Stomach (tissue), 19 donors: ENCODE measurements at places on chromosomes 13 and 19.
A peak's percentile ranks its signal among the peaks of the same experiment; 100 is the strongest.

DNA sequence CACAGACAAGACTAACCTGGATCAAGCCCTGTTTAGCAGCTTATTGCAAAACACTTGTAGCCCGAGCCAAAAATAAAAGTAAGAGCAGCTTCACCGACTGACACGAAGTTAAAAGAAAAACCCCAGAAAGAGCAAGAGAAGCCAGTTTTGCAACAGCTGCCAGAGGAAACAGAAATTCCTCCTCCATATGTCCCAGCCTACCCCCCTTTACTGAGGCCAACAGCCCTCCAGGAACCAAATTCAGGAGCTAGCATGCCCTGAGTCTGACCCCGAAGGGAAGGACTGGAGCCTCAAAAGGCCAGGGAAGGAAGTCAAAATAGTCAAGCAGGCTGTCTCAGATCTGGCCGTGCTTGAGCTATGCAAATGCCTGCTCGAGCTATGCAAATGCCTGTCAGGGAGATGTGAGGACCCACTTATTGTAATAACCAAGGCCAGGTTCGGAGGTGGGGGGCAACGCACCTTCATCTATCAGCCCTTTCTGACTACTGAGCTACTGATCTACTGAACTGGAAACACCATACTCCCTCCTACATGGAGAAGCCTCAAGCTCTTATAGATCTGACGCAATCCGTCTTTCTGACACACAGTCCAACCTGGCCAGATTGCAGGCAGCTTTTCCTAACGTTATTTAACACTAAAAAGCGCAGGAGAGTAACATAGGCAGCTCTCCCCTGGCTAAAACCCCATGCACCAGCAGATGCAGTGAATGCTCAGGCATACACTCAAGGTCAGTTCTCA lies 6.7 kb downstream of the SIGLEC11 start:
- peaks cover 12% of the 10 kb centered on the region for H3K4me1 ChIP-seq
- DNase-seq: peak; percentile 67
- H3K36me3 ChIP-seq: no peaks in the 10 kb centered on the region

DNA sequence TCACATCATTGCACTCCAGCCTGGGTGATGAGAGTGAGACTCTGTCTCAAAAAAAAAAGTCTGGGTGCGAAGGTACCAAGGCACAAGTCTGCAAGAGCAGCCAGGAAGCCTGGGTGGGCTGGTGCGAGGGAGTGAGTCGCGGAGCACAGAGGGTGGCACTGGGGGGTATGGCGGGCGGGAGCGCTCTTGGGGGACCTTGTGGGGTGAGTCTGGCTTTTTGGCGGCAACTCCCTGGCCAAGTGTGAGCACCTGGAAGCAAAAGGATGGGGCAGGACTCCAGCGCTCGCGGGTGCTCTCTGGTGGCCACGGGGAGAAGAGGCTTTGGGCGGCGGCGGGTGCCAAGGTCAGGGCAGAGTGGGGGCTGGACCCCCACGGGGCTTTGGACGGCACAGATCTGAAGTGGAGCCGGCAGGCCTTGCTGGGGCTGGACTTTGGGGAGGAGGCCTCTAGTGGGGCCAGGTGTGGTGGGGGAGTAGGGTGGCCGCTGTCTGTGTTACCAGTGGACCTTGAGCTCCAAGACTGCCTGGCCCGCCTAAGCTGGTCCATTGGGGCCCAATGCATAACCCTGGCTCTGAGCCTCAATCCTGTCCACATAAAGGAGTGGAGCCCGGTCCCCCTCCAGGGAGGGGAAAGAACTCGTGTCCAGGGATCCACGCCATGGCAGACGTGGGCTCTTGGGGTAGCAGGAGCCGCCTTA lies 1.6 kb downstream of the P2RY11 start:
- H3K27me3 ChIP-seq: no peaks in the 10 kb centered on the region
- peak overlapping the region; percentile 58 for H3K27ac ChIP-seq
- H3K36me3 ChIP-seq: peaks cover 82% of the 10 kb centered on the region

DNA sequence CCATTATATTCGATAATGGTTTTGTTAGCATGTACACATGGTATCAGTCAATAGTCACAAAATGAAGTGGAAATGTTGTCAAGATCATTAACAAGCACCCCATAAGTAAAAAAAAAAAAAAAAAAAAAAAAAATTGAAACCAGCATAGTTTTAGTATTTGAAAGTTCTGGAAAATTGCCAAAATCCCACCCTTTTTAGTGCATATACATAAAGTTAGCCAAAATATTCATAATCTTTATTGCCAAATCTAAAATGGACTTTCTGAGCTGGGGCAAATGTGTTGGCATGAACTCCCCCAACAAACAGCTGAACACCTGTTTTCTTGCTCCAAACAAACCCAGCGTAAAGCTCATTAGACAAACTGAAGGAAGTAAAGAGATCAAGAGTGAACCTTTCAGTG lies 73.9 kb downstream of the MZT1 start:
- no peak overlapping the region for H3K4me3 ChIP-seq
- no peaks in the 10 kb centered on the region for H3K4me1 ChIP-seq
- H3K27me3 ChIP-seq: no peaks in the 10 kb centered on the region
- no peaks in the 10 kb centered on the region for H3K36me3 ChIP-seq
- no peak for DNase-seq
- no peak overlapping the region for H3K27ac ChIP-seq

- H3K4me3 ChIP-seq: no peak overlapping the region
- H3K27ac ChIP-seq: no peak overlapping the region
- H3K36me3 ChIP-seq: no peaks in the 10 kb centered on the region
- H3K27me3 ChIP-seq: no peaks in the 10 kb centered on the region
- DNase-seq: no peak
Observed at GRCh38 chr13:27868641-27869435, 51.0 kb upstream of the PDX1 start.

DNA sequence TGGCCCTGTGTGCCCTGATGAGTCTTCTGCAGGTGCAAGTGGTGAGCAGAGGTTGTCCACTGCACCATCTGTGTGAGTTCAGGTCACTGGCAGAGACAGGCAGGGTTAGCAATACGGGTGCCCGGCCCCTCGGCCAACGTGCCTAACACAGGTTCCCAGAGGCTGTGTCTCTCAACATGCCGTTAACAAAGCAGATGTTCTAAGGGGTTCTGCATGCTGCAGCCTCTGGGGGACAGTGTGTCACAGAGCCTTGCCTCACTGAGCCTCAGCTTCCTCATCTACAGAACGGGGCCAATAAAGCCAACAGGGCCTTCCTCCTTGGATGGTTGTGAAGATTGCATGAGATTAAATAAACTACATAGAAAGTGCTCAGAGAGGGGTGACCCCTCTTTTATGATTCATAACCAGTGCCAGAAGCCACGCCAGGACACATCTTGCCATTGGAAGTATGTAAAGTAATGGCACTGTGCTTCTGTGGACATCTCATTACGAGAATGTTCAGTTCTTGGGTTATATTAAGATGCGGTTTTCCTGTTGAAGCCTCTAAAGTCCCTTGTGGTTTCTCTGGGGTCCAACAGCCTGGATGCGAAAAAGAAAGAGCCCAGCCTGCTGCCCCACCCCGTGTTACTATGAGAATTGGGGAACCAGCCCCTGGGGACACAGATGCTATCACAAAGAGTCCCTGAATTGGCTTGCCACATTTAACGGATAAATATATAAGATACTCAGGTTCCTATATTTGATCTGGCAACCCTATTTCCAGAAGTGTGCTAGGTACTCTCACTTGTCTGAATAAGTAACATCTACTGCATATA lies 11.2 kb upstream of the ARHGEF18 start:
- H3K4me1 ChIP-seq: peaks cover 4% of the 10 kb centered on the region
- no peak overlapping the region for H3K27ac ChIP-seq
- H3K4me3 ChIP-seq: no peak overlapping the region
- no peaks in the 10 kb centered on the region for H3K27me3 ChIP-seq
- no peak for DNase-seq

- peaks cover 39% of the 10 kb centered on the region for H3K4me1 ChIP-seq
Observed at GRCh38 chr19:38388349-38389100, at the start of gene SPRED3. Gene SPRED3, plus strand, starts transcription at chr19:38388697. Its CDS starts 1,606 bp downstream, at chr19:38390303.

GRCh38 chr19:40599331-40599901 lies 1.8 kb upstream of the LTBP4 start:
- DNase-seq: no peak
- H3K4me1 ChIP-seq: peaks cover 49% of the 10 kb centered on the region
- H3K36me3 ChIP-seq: no peaks in the 10 kb centered on the region
- peak overlapping the region; percentile 58 for H3K27ac ChIP-seq
- H3K4me3 ChIP-seq: no peak overlapping the region
- peaks cover 48% of the 10 kb centered on the region for H3K27me3 ChIP-seq

- no peak for DNase-seq
- H3K4me3 ChIP-seq: no peak overlapping the region
- H3K27ac ChIP-seq: no peak overlapping the region
- H3K27me3 ChIP-seq: no peaks in the 10 kb centered on the region
- no peaks in the 10 kb centered on the region for H3K4me1 ChIP-seq
Observed at GRCh38 chr19:40155749-40156265, 35.4 kb upstream of the MAP3K10 start.

GRCh38 chr19:49403404-49404187 lies 15.5 kb downstream of the KASH5 start:
- H3K27ac ChIP-seq: no peak overlapping the region
- H3K27me3 ChIP-seq: peaks cover 40% of the 10 kb centered on the region
- H3K4me3 ChIP-seq: no peak overlapping the region
- no peak for DNase-seq
- no peaks in the 10 kb centered on the region for H3K36me3 ChIP-seq

DNA sequence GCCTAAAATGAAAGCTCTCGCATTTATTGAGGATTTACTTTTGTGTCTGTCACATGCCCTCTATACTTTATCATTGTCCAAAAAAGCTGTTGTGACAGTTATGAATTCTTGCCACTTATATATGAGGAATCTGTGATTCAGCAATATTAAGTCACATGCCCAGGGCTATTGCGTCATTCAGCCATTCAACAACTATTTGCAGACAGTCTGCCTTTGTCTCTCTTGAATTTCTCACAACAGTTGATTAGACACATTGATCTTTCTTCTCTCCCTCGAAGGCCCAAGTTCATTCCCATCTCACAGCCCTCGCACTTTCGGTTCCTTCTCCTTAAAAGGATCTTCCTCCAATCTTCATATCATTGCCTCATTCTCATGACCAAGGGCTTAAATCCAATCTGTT lies 342.6 kb downstream of the MZT1 start:
- DNase-seq: no peak
- H3K4me3 ChIP-seq: no peak overlapping the region
- no peak overlapping the region for H3K27ac ChIP-seq
- no peaks in the 10 kb centered on the region for H3K4me1 ChIP-seq

DNA sequence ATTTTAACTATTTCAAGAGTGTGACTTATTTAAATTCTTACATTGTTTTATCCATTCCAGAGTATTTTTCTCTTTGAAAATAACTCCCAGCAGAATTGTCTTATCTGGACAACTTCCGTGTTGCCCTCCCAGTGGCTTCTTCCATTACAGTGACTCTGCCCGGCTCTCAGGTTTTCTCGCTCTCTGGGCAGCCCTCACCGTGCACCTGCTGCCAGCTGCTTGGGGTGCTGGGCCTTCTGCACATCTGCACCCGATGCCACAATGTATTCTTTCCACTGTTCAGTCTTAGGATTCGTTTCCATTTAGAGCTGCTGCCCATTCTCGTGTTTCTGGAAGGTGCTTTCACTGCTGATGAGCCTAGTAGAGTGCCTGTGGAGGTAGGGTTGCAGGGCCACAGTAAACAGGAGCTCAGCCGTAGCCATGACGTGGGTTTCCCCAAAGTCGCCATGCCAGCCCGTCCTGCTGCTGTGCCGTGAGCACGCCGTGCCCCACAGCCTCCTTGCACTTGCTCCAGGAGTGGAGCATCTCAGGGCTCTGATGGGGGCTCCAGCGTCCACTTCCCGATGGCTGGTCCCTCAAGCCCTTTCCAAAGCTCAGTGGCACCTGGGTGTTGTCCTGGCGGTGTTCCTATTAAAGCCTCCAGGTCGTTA lies 46.1 kb upstream of the DCUN1D2 start:
- peaks cover 93% of the 10 kb centered on the region for H3K36me3 ChIP-seq
- H3K27ac ChIP-seq: no peak overlapping the region
- DNase-seq: no peak
- no peak overlapping the region for H3K4me3 ChIP-seq
- H3K4me1 ChIP-seq: no peaks in the 10 kb centered on the region

DNA sequence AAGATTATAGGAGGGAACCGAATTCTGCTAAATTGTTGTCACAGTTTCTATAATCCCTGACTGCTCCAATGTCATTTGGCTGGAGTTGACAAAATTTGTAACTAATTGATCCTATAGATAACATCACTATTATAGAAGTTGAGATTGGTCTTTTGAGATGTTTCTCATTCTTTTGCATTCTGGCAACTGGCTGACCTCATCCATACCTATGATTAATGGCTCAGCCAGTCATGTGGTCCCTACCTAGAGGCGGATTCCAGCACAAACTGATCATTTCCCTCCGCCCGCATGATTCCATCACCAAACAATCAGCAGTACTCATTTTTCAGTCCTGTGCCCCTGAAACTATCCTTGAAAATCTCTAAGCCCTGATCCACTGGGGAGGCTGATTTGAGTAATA lies 4.2 kb downstream of the PSG2 start:
- H3K4me1 ChIP-seq: no peaks in the 10 kb centered on the region
- no peaks in the 10 kb centered on the region for H3K36me3 ChIP-seq

GRCh38 chr19:13115936-13116281 lies 631 bp downstream of the TRMT1 start:
- H3K4me3 ChIP-seq: peak overlapping the region; percentile 100
- DNase-seq: no peak
- H3K27ac ChIP-seq: no peak overlapping the region
- H3K4me1 ChIP-seq: peaks cover 51% of the 10 kb centered on the region
- H3K27me3 ChIP-seq: no peaks in the 10 kb centered on the region

DNA sequence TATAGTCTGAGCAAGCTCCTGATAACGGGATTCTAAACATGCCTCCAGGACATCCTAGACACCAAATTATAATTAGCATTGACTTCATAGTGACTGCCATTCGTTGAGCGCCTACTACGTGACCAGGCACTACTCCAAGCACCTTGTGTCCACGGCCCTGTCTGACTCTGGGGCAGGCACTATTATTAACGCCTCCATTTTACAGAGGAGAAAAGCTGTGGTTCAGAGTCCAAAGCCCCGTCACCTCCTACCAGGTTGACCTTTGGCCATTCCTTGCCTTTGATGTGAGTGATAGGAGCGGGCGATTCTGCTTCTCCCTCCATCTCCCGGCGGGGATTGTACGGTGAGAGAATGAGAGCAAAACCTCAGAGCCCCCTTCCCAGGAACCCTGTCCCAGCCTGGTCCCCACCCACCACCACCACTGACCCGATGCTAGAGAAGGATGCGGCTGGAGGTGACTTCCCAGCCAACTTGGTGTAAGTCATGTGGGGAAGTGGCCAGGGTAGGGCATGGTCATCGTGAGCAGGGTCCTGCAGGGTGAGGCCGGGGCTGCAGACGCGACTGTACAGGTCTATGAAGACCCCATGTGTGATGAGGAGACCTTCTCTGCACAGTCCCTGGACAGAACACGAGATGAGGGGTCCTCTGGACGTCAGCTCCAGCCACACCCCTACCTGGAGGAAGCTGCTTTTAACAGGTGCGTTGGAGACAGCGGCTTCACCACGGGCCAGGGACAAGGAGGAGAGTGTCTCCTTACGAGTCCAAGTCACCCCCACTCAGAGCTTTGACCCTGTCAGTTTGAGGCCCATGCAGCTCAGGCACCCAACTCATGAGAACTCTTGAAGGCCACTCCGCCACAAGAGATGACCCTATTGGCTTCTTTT lies at the start of gene IGSF23:
TSS of gene IGSF23 (plus strand) at position 269 of the 884 bp plus-strand sequence. CDS start at position 352, 83 bp downstream.
- H3K4me3 ChIP-seq: no peak within 1 kb of the TSS
- H3K4me1 ChIP-seq: peaks cover 11% of the 10 kb centered on the region
- H3K36me3 ChIP-seq: no peaks in the 10 kb centered on the region
- no peak for DNase-seq
- no peaks in the 10 kb centered on the region for H3K27me3 ChIP-seq
